Activated CD8-positive, alpha-beta memory T cell treated with anti-CD3 and anti-CD28 coated beads for 48 hours (primary cell): ENCODE measurements at places on chromosomes 6 and 20.

DNA sequence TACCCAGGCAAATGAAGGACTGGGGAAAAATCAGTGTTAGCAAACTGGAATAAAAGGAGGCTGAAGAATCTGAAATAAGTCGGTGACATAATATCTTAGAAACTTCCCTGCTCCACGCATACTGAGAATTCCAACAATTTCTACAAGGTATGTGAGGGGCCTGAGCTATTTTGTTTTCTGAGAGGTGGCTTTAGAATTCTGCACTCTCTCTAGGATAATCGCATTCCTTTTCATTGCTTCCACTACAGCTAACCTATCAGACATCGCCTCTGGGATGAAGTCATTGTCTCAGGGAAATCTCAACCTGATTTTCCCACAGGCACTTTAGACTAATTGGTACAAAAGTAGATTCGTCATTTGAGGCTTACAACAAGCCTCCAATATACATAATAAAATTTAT, 740.8 kb downstream of the PHF3 start:
- DNase-seq = no peak

DNA sequence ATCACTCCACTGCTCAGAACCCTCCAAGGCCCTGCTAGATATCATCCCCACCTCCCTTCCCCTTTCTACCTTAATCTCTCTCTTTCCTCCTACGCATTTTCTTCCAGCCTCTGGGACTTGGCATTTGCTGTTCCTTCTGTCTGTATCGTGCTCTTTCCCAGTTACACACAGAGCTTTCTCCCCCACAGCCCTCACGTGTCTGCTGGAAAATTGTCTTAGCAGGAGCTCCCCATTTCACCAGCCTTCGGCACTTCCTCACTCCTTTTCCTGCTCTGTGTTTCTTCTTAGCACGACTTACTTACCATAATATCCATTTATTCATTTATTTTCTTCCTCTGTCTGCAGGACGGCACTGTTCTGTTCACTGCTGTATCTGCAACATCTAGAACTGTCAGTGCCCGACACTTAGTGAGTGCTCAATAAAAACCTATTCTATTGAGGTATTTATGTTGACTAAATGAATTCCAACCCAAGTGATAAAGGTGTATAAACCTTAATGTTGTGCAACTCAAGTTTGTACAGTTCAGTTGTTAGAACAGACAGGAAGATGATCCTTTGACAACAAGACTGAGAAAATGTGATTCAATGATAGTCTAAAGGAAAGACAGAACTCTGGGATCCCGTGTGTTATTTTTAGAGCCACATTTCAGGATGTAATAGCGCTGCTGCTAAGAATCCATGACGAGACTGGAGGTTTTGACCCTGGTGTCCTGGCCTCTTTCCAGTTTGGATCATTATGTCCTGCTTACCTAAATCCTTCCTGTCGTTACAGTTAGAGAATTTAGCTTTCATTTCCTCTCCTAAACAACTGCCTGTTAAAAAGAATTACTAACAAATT, 170.1 kb upstream of the LAMP5 start:
- no peak for DNase-seq

GRCh38 chr20:59007665-59008511, 834 bp upstream of the CTSZ start:
- no peak for DNase-seq

DNA sequence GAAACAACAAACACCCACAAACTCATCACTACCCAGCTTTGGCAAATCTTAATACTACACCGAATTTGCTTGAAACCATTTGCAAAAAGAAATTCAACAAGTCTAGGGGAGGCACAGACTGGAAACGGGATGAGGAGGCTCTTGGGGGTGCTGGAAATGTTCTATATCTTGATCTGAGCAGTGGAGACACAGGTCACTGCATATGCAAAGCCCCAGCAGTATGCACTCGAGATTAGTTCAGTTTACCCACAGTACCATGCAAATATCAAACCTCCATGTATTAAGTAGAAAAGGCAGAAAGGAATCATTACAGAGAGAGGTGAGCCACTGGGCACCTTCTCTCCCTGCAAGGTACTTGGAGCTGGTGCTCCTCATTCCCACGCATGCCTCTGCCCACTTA, 75.9 kb downstream of the PREX1 start:
- no peak for DNase-seq

DNA sequence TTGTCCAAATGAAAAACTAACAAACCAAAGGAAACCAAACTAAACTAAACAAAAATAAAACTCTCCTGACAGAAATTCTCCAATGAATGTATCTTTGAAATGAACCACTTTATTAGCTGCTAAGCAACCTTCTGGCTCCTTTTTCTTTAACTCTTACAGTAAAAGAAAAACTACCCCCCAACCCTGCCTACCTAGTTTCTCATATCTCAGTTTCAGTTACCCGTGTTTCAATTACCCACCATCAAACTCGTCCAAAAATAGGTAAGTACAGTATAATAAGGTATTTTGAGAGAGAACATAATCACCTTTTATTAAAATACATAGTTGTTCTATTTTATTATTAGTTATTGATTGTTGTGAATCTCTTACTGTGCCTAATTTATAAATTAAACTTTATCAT, 177.4 kb upstream of the THEMIS start:
- no peak for DNase-seq

- no peak for DNase-seq
Observed at GRCh38 chr6:14695579-14695978, 550.3 kb upstream of the JARID2 start.

GRCh38 chr6:118680452-118681095, 29.2 kb upstream of the CEP85L start:
- DNase-seq = no peak

DNA sequence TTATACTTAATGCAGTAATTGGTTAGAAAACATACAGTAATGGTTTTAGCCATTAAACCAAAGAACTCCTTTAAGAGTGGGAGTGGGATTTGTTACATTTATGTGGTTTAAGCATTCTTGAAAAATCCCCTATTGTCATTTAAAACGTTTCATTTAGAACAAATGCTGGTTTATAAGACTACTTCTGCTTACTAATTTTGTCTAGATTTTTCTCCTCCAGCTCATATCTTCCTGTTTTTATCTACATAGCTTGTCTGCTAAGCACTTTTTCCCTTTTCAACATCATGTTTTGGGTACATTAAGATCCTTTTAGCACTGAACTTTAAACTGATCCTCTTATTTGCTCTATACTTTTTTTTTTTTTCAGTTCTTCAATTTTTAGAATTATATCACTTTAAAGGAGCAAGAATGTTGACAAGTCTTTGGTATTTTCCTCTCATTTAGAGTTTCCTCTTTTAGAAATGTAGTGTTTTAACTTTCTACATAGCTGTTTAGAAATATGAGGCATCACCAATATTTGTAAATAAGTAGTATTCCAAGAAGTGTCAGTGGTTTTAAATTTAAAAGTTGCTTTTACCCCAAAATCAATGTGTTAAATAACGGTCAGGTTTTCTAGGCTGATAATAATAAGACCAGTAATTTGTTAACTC, 80.9 kb downstream of the SESN1 start:
- no peak for DNase-seq

GRCh38 chr6:170423030-170423429, 116.5 kb downstream of the FAM120B start:
- DNase-seq = no peak

GRCh38 chr6:143140767-143141166, 80.1 kb downstream of the AIG1 start:
- DNase-seq = no peak

- DNase-seq = no peak
Observed at GRCh38 chr20:56724241-56724757, 95.2 kb downstream of the TFAP2C start.

DNA sequence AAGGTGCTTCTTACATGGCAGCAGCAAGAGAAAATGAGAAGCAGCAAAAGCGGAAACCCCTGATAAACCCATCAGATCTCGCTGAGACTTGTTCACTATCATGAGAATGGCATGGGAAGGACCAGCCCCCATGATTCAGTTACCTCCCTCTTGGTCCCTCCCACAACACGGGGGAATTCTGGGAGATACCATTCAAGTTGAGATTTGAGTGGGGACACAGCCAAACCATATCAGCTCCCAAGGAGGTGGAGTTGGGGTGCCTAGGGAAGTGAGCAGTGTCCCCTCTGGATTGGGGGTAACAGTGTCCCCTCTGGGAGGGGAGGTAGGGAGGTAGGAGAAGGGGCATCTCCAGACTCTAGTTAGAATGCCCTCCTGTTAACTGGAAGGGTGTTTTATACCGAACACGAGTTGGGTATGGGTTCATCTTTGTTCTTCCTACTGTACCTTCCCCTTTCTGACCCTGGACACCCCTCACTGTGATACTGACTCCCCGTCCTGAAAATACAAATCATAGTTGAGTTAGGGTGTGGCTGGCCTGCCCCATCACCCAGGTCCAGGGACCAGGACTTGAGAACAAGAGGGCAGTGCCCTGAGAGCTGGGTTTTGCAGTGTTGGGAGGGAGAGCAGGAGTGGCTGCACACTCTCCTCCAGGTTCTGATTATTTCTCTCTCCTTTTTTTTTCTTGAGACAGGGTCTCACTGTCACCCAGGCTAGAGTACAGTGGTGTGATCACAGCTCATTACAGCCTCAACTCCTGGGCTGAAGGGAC, 62.0 kb downstream of the EFCAB8 start:
- no peak for DNase-seq

GRCh38 chr20:9458138-9458796, 56.1 kb upstream of the LAMP5 start:
- DNase-seq = no peak

- no peak for DNase-seq
Observed at GRCh38 chr6:12593771-12594529, 122.6 kb upstream of the PHACTR1 start.

DNA sequence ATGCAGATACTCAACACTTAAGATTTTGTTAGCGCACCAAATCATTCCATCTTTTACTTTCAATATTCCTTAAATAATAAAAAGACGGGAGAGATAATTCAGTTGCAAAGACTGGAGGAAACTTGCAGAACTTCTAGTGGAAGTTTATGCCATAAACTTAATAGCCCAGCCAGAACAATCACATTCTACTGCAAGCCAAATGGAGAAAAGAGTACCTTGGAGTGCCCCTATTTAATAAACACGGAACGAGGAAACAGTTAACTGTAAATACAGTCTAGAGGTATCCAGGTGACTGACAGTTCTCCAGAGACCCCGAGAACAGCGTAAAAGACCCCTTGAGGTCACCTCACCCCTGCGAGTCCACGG, 635 bp downstream of the SLC35B3 start:
- no peak for DNase-seq

DNA sequence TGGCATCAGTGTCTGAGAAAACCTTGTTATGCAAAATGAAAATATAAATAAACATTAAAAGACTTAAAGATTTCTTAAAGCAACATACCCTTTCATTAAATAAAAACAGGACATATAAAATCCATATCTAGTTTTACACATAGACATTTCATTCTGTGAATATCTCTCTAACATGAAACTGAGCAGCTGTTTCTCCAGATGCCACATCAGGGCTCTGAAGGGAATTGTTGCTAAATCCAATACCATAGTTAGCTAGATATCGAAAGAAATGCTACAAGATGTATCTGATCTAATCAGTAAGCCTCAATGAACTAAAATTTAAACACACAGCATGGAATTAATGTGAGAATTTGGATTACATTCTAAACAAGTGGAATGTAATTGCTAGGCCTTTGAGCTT, 74.5 kb downstream of the SAMD5 start:
- no peak for DNase-seq

- DNase-seq = no peak
Observed at GRCh38 chr6:63792736-63793464, 157.3 kb downstream of the PHF3 start.

GRCh38 chr6:19723545-19723944, 113.6 kb upstream of the ID4 start:
- DNase-seq = no peak

GRCh38 chr6:87879132-87879861, 168.3 kb upstream of the SPACA1 start:
- DNase-seq = no peak

DNA sequence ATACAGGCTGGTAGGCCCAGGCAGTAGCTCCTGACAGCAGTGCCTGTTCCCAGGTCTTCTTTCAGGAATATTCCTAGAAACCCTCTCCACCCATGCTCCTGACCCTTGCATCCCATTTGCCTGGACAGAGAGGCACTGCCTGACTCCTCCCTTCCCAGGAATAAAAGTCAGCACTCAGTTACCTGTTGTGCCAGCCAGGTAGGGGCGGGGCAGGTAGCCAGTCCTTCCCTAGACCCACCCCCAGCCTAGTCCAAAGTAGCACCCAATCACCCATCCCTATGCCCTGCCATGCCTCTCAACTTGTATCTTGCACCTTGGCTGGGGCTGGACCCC, 129.9 kb downstream of the MRPL14 start:
- no peak for DNase-seq

GRCh38 chr20:51424270-51425117, 118.0 kb downstream of the NFATC2 start:
- DNase-seq = no peak
